Activated CD4-positive, alpha-beta T cell treated with anti-CD3 and anti-CD28 coated beads, Interleukin-2, amount 10 ng/mL, durations not matched to agents 24 days and 14 days (primary cell): ENCODE measurements at places on chromosomes 6 and 20. TPM values are rescaled to one million over a fixed set of nuclear protein-coding genes. Genes with fewer than 3 reads are reported as not detected.

DNA sequence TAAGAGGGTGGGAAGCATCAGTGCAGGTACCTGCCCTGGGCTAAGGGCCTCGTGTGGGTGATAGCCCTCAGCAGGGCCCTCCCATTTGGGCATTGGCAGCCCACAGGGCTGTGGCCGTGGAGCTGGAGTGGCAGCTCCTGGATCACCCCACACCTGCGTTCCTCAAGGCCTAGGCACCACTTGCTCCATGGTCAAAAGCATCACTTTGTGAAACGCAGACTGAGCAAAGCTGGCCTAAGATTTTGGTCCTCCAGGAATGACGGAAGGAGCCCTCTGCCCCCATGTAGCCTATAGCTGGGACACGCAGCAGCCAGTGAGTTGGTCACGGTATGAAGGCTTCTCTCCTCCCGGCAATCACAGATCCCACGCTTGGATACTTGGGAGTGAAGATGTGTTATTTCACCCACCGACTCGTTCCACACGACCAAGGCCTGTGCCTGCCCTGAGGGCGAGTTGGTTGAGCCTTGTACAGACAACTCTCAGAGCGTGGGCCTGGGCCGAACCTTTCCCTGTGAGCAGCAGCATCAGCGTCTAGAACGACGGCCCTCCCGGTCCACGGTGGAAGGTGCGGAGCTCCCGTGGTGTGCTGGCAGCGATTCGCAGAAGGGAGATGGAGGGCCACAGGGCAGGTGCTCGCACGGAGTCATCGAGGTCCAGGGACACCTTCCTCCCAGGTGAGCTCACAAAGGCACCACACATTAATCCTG is 39.7 kb downstream of the THBS2 start:
- DNase-seq = peak; percentile 58

DNA sequence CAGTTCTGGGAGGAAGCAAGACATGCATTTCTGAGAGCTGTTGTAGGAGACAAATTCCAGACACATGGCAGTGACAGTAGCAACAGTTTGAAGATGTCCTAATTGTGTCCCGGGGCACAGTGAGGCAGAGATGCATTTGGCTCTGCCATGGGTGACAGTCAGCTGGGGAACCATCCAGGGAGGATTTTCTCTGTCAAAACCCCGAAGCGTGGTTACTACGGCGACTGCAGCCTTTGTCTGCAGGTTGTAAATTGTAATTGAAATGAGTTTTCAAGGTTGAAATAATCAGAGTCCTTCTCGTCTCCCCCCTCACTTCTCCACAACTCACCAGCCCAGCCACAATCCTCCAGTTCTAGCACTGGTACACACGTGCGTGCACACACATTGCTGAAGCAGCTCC is 100.1 kb downstream of the GRM4 start:
- DNase-seq = no peak

SIGLEC1 gene
- total RNA-seq = not detected in 2 replicates

ARG1 gene
- total RNA-seq = not detected in 2 replicates

PHACTR1 gene
- 0.09 and 0.26 TPM in 2 replicates for total RNA-seq

RBBP8NL gene
- total RNA-seq = not detected in 2 replicates
